Liver (tissue), 10 donors: ENCODE measurements at places on chromosomes 4 and X. TPM values are rescaled to one million over a fixed set of nuclear protein-coding genes. Genes with fewer than 3 reads are reported as not detected.

OR13H1 gene
- not detected for total RNA-seq

REPS2 gene
- 5.0 TPM for total RNA-seq

TSPYL2 gene
- total RNA-seq = 8.0 TPM

SCML2 gene
- 1.0 TPM for total RNA-seq

FREM3 gene
- not detected for total RNA-seq
